ENCODE measurements at places on chromosomes 1 and 21.

GRCh38 chr1:7838714-7839113 lies 14.2 kb downstream of the UTS2 start:
- DNase-seq, result no peak

GRCh38 chr1:216814576-216815259 lies 91.5 kb upstream of the ESRRG start:
- DNase-seq, result no peak

DNA sequence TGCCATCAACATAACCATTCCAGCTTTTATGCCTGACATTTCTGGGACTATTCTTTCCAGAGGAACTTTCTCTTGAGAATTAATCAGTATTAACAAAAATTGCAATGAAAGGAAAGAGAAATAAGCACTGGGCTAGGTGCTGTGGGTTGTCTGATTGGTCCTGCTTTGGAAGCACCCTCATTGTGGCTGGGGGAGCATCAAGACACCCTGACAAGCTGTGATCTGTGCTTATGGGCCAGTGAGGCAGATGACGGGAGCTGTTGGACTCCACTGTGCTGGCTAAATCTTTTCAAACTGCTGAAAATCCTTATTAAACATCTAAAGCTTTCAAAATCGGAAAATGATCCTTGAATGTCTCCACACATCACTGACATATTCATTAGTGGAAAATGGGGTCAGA lies 20.0 kb downstream of the UBASH3A start:
- peak; percentile 29 for DNase-seq

DNA sequence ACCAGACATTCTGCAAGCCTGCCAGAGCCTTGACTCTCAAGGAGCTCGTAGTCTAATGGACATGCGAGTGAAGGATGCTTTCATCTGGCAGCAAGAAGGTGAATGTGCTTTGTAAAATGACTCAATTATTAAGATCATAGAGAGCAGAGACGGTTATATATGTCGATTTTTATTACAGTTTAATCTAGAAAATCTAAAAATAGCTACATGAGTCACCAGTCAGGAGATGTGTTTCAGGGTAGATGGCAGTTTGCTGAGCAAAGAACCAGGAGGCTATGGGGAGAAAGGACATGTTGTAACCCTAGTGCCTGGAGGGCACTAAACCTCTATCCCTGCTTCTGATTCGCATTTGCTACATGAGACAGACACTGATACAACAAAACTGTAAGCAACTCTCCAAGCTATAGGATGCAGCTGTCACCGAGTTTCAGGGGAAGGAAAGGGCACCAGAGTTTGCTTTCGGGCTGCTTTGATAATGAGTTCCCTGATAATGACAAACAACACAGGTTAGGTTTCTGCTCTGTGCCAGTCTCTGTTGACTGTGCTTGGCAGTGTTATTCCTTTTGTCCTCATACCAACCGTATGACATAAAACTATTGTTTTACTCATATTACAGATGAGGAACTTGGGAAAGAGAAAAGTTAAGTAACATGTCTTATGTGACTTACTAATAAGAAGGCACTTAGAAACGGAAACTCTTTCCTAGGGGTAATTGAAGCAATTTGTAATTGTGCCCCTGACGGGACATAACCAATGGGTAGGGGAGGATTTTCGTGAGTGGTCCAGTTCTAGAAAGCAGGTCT lies 43.2 kb downstream of the C1orf198 start:
- no peak for DNase-seq

All from activated T-cell treated with anti-CD3 and anti-CD28 coated beads, Interleukin-2, amount 50 U/mL, for 24 hours (primary cell).